Stimulated activated CD4-positive, alpha-beta T cell treated with anti-CD3 and anti-CD28 coated beads, Interleukin-15, amount 100 ng/mL, for 1 hour (primary cell): ENCODE measurements at places on chromosomes 2 and 18.

DNA sequence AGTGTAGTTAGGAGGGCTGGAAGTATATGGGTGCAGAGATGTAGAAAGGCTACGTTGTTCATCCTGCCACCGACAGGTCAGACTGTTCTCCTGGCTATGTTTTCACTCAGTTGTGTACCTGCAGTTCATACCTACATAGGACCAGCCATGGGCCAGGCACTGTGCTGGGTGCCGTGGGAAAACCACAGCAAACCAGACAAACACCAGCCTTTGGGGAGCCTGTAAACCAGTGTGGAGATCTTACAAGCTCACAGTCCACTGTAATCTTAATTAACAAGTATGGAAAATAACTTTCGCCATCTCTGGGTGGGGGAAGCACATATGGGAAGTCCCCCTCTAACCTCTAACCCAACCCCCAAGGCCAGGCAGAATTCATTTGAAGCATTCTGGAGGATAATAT is 12.7 kb downstream of the NCK2 start:
- no peak for DNase-seq

DNA sequence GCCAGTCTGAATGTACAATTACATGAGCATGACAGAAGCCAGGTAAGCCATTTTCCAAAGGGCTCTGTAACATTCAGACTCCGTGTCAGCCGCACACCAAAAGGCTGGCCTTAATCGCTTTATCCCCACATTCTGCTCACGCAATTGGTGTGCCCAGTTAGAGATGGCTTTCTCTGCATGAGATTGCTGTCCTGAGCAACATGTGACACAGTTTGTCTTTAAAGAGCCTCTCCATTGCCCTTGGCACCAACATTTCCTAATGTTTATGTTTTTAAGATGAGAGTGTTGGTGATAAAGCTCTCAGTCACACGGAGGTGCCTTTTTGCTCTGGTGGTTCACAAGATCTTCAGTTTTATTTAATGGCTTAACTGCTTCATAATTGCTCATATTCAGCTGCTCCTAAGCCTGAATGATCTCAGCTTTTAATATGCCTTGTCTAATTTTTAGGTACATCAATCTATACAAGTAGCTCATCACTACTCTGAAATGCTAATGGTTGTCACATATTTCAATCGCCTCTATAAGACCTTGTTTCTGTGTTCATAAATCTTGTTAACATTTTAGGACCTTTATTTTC is 164.8 kb upstream of the ACVR2A start:
- no peak for DNase-seq

DNA sequence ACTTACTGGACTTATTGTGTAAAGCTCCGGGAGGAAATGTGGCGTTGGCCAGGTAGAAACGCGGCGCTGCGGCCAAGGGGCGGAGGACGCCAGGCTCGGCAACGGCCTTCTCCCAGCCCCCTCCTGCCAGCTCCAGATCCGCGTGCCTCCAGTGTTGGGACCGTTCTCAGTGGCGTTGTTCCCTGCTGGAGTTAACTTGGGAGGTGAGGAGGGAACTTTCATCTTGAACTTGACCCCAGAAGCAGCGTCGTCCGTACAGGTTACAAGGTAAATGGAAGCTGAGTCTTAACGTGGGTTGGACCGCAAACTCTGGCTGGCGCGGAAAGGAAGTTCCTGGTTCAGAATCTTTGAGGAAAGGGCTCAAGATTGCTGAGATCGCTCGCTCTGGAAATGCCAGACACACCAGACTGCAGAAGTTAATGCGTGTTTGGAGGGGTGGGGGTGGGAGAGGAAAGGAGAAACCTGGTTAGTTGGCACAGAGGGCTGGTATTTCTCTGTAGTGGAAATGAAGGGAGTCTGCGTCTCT is 1.3 kb downstream of the TANC1 start:
- DNase-seq: no peak

DNA sequence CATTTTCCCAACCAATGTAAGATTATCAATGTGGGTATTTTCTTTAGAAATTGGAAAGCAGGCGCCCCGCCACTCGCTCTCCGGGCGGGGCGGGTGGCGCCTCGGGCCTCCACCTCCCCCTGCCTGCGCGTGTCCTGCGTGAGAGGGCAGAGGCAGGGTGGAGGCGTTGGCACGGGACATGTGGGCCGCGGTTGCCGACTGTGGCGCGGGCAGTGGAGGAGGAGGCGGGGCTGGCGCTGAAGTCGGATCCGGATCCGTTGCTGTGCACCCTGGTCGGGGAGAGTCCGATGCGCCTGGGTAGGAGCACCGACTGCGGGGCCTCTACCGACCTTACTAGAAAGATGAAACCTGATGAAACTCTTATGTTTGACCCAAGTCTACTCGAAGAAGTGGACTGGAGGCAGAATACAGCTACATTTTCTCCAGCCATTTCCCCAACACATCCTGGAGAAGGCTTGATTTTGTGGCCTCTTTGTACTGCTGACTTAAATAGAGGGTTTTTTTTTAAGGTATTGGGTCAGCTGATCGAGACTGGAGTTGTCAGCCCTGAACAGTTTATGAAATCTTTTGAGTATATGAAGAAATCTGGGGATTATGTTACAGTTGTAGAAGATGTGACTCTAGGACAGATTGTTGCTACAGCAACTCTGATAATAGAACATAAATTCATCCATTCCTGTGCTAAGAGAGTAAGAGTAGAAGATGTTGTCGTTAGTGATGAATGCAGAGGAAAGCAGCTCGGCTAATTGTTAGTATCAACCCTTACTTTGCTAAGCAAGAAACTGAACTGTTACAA is 37.9 kb downstream of the PMS1 start:
- DNase-seq: no peak

GRCh38 chr2:138711812-138712211 is 68.4 kb downstream of the NXPH2 start:
- no peak for DNase-seq

DNA sequence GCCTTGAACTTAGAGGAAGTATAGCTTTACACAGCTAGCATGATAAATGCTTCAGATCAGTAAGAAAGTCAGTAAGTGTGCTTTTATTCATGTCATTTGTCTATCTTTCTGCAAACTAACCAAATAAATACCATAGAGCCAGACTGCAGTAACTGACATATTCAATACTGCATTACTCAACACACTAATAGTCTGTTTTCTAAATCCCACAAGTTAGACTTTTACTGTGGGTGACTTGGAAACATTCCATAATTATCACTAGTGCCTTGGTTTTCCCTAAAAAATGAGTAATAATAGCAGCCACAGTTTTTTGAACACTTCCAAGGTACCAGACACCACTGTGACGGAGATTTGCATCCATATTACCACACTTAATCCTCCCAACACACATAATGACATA is 33.0 kb downstream of the ACVR1 start:
- DNase-seq: no peak

GRCh38 chr2:144521686-144522085 is 1.8 kb upstream of the ZEB2 start:
- DNase-seq: no peak

- DNase-seq: no peak
These were observed 428.4 kb upstream of the HNMT start for GRCh38 chr2:137535897-137536296.

DNA sequence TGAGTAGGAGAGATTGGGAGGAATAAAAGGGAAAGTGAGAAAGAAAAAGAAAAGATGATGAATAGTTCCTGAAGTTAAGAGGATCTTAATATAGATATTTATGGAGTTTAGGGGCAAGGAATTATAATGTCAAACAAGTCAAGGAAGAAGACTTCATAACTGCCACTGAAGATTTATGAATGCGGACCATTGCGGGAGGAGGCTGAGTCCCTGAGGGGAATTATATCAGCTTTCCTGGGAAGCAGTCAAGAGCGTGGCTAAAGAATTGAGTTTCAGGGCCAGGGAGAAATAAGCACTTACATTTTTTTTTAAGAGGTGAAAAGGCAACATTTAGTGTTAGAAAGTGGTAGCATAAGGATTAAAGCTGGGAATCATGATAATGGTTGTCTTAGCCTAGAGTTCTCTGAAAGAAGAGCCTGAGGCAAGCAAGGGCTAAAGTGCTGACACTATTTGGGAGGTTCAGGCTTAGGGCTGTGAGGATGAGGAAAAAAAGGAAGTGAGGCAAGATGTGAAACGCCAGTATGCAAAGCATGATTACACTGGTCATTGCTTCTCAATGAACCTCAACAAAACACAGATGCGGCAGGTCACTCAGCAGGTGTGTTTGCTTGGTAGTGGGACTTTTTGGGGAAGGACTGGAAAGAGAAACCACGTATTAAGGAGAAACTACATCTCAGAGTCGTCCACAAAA is 217.1 kb downstream of the SLC4A3 start:
- DNase-seq: no peak

- no peak for DNase-seq
These were observed 411.8 kb downstream of the SOX11 start for GRCh38 chr2:6103949-6104348.

- no peak for DNase-seq
These were observed 78.1 kb upstream of the SPTBN1 start for GRCh38 chr2:54377901-54378493.

GRCh38 chr2:144324446-144325045 is 195.4 kb downstream of the ZEB2 start:
- DNase-seq: no peak

DNA sequence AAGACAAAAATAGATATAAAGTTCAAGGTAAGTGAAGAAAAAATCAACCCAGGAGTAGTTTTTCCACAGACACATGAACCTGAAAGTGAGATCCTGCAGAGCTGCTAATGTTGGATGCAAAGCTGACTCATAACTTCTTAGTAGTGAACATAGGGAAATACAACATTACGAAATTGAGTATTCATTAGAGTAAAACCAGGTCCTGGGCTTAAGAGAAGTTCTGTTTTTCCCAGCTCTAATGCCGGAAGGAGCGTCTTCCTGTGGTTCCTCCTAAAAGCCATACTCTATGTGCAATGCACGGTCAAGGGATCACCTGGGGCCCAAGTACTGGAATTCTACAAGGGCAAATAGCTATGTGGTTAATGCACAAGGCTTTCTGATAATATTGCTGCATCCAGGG is 141.7 kb downstream of the RBMS1 start:
- DNase-seq: no peak

- DNase-seq: no peak
These were observed 39.5 kb upstream of the MCFD2 start for GRCh38 chr2:46954951-46955571.

DNA sequence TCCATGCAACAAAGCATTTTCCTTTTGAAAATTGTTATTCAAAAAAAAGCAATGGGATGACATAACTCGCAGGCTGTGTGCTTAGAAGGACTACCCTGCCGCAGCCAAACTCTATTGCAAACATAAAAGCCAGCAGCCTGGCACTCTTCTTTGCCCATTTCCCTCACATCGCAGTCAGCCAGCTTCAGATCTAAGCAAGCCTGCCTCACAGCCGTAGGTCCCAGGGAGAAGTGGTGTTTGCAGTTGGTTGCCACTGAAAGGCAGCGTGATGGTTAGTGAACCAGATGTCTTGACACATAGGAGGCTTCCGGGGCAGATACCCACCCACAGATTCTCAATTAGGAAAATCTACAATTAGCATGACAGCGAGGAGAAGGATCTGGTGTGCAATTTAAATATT is 655.2 kb downstream of the RNF144A start:
- DNase-seq: no peak

- no peak for DNase-seq
These were observed 58.7 kb downstream of the AFTPH start for GRCh38 chr2:64582774-64583340.

GRCh38 chr2:168456521-168457189 is 583 bp downstream of the CERS6 start:
- no peak for DNase-seq

DNA sequence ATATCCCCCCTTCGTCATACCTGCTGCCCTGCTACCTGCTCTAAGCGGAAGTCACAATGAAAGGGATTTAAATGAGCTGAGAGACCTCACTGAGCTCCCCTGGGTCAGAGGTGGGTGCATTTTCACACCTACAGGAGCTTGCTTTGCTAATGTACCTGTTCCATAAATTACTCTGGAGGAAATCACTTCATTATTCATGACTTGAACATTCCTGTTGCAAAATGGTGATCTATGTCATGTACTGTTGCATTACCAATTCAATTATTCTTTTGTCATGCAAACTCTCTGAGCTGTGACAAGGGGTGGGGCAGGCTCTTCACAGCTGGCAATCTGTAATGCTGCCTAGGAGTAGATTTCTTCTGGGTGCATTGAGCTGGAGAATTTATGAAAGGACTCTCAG is 761.3 kb downstream of the TSN start:
- no peak for DNase-seq

DNA sequence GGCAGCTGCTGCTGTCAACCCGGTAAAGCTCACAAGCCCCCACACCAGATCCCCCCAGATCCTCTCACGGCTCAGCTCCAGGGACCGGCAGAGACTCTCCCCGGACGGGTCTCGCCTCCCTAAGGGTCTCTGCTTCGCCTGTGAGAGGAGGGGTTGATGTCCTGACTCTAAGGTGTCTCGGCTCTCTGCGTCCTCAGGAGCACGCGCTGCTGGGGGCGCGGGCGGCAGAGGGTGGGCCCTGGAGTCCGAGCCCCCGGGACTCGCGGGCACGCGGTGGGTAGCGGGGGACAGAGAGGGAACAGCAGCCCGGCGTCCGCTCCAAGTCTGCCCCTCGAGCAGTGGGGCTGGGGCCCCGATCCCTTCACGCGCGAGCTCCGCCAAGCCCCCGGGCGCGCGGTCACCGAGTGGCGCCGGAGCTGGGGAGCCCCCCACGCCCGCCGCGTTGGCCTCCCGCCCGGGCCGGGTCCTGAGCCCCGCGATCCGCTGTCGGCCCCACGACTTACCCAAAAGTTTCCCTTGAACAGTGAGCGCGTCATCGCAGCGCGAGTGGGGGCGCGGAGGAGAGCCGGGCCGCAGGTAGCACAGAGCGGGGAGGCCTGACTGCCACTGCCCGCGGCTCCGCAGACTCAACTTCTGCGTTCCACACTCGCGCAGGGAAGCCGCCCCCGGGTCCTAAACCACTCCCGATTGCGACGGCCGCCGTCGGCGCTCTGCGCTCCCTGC is at the start of gene PSTPIP2:
PSTPIP2 (minus strand) TSS at position 608 of the 723 bp plus-strand sequence; CDS start at position 536, 72 bp downstream.
- peak; percentile 35 for DNase-seq

- DNase-seq: no peak
These were observed 133.8 kb downstream of the MEMO1 start for GRCh38 chr2:31877008-31877407.

- DNase-seq: no peak
These were observed 50.8 kb downstream of the KCTD18 start for GRCh38 chr2:200459101-200459500.

GRCh38 chr18:57803103-57803969 is at the start of gene ATP8B1:
ATP8B1 (minus strand) TSS chr18:57803315; CDS start chr18:57731807, 71,508 bp downstream.
- DNase-seq: no peak
